ENCODE measurements at places on chromosomes 2 and 18.

- H3K4me1 ChIP-seq, result peaks cover 8% of the 10 kb centered on the region
- H3K27me3 ChIP-seq, result no peaks in the 10 kb centered on the region
- H3K27ac ChIP-seq, result no peak overlapping the region
- no peak for DNase-seq
Measured at GRCh38 chr2:41966920-41967319, 80.9 kb upstream of the PKDCC start.

- H3K27ac ChIP-seq, result peak overlapping the region; percentile 40
- H3K27me3 ChIP-seq, result no peaks in the 10 kb centered on the region
- peaks cover 35% of the 10 kb centered on the region for H3K4me1 ChIP-seq
- peaks cover 9% of the 10 kb centered on the region for H3K36me3 ChIP-seq
- H3K4me3 ChIP-seq, result no peak overlapping the region
Measured at GRCh38 chr2:48450936-48451602, 78.9 kb upstream of the STON1 start.

- H3K36me3 ChIP-seq, result no peaks in the 10 kb centered on the region
- H3K4me3 ChIP-seq, result no peak overlapping the region
- no peaks in the 10 kb centered on the region for H3K27me3 ChIP-seq
- no peak overlapping the region for H3K27ac ChIP-seq
Measured at GRCh38 chr2:80199504-80199903, 105.0 kb downstream of the LRRTM1 start.

DNA sequence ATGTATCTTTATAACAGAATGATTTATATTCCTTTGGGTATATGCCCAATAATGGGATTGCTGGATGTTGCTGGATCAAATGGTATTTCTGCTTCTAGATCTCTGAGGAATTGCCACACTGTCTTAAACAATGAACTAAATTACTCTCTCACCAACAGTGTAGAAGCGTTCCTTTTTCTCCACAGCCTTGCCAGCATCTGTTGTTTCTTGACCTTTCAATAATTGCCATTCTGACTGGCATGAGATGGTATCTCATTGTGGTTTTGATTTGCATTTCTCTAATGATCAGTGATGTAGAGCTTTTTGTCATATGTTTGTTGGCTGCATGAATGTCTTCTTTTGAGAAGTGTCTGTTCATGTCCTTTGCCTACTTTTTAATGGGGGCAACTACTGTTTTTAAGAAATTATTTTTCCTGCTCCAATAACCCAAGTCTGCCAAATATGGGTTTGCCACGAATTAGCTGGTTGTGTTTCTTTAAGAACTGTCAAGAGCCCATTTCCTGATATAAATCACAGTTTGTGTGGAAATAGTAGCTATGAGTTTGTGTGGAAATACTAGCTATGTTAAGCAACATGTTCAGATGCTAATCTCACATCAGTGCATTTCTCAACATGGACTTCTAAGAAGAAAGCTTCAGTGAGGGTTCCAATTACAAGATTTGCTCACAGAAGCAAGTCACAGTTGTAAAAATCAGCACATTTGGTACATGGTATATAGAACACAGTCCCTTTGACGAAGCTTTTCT, 259.4 kb downstream of the ANAPC1 start:
- H3K4me1 ChIP-seq, result no peaks in the 10 kb centered on the region
- peaks cover 23% of the 10 kb centered on the region for H3K36me3 ChIP-seq
- no peak overlapping the region for H3K27ac ChIP-seq
- no peaks in the 10 kb centered on the region for H3K27me3 ChIP-seq
- no peak overlapping the region for H3K4me3 ChIP-seq

- no peaks in the 10 kb centered on the region for H3K4me1 ChIP-seq
- no peak overlapping the region for H3K4me3 ChIP-seq
- H3K27me3 ChIP-seq, result no peaks in the 10 kb centered on the region
- no peak for DNase-seq
- no peaks in the 10 kb centered on the region for H3K36me3 ChIP-seq
Measured at GRCh38 chr2:8886202-8886518, 48.7 kb upstream of the KIDINS220 start.

- no peak overlapping the region for H3K4me3 ChIP-seq
- no peaks in the 10 kb centered on the region for H3K4me1 ChIP-seq
- H3K36me3 ChIP-seq, result peaks cover 16% of the 10 kb centered on the region
- DNase-seq, result no peak
- no peaks in the 10 kb centered on the region for H3K27me3 ChIP-seq
Measured at GRCh38 chr18:51068105-51068504, 38.1 kb downstream of the SMAD4 start.

- DNase-seq, result no peak
- H3K36me3 ChIP-seq, result no peaks in the 10 kb centered on the region
- H3K27ac ChIP-seq, result no peak overlapping the region
- H3K4me1 ChIP-seq, result peaks cover 10% of the 10 kb centered on the region
- H3K4me3 ChIP-seq, result no peak overlapping the region
Measured at GRCh38 chr18:46013484-46014189, 46.5 kb upstream of the EPG5 start.

DNA sequence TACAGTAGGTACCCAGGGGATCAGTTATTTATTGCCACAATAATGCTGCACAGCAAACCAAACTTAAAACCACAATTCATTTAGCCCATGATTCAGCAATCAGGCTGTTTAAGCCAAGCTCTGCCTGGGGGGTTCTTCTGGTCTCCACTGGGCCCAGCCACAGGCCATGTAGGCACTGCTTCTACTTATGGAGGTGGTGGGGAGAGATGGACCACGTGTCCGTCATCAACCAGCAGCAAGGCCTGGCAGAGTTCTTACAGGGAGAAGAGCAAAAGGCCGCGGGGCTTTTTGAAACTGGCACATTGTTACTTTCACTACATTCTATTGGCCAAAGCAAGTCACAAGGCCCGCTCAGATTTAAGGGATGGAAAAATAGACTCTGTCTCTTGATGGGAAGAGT, 76.3 kb upstream of the DAPL1 start:
- H3K36me3 ChIP-seq, result no peaks in the 10 kb centered on the region
- H3K27ac ChIP-seq, result no peak overlapping the region
- no peak overlapping the region for H3K4me3 ChIP-seq
- no peak for DNase-seq
- peaks cover 4% of the 10 kb centered on the region for H3K27me3 ChIP-seq

GRCh38 chr18:36265015-36265414, 32.5 kb upstream of the FHOD3 start:
- peaks cover 44% of the 10 kb centered on the region for H3K27me3 ChIP-seq
- no peaks in the 10 kb centered on the region for H3K36me3 ChIP-seq
- no peak for DNase-seq
- H3K27ac ChIP-seq, result no peak overlapping the region

- no peaks in the 10 kb centered on the region for H3K36me3 ChIP-seq
- no peaks in the 10 kb centered on the region for H3K27me3 ChIP-seq
- DNase-seq, result no peak
- no peaks in the 10 kb centered on the region for H3K4me1 ChIP-seq
- H3K4me3 ChIP-seq, result no peak overlapping the region
Measured at GRCh38 chr2:17355608-17356329, 162.5 kb downstream of the RAD51AP2 start.

DNA sequence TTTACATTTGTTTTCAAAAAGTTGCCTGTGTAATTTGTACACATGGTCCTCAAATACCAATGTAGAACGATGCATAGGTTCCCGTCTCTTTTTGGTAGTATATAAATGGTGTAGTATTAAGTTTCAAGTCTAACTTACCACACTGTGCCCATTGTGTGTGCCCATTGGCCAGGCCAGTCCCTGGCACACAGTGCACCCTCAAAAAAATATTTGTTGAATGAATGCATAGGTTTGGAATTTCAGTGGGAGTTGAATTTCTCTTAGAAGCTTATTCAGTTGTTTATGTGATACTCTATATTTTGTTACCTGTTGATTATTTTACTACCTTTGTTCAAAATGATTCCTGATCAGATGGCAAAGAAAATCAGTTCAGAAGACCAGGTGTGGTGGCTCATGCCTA, 30.1 kb downstream of the IDH1 start:
- H3K4me1 ChIP-seq, result no peaks in the 10 kb centered on the region
- H3K4me3 ChIP-seq, result no peak overlapping the region
- H3K27me3 ChIP-seq, result peaks cover 5% of the 10 kb centered on the region
- DNase-seq, result no peak
- H3K36me3 ChIP-seq, result no peaks in the 10 kb centered on the region

DNA sequence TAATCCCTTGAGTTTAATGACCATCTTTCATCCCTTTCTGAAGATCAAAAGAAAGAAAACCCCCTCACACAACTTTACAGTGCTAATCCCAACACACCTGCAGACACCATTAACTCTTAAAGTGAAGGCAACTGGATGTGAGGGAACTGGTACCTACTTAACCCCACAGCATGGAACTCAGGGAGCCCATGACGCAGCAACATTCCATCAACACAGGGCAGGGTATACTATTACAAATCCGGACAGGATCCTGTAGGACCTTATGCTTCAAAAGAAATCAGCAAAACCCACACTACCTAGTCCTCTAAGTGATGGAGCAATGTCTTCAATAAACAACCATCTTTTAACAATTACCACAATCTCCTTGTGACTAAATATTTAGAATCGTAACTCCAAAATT, 78.6 kb downstream of the FARSB start:
- H3K27me3 ChIP-seq, result no peaks in the 10 kb centered on the region
- H3K27ac ChIP-seq, result no peak overlapping the region
- H3K4me3 ChIP-seq, result no peak overlapping the region
- no peaks in the 10 kb centered on the region for H3K4me1 ChIP-seq
